ENCODE measurements at places on chromosomes 1 and 21. TPM values are rescaled to one million over a fixed set of nuclear protein-coding genes. Genes with fewer than 3 reads are reported as not detected.

Gene MAP1LC3C
- not detected for total RNA-seq

Gene NKAIN1
- 0.51 TPM for total RNA-seq

Gene ANKRD65
- total RNA-seq, result 33.7 TPM

- DNase-seq, result no peak
These were observed 7.2 kb downstream of the CBR1 start for GRCh38 chr21:36076878-36077655.

Gene RIPPLY3
- total RNA-seq, result 2.0 TPM

DNA sequence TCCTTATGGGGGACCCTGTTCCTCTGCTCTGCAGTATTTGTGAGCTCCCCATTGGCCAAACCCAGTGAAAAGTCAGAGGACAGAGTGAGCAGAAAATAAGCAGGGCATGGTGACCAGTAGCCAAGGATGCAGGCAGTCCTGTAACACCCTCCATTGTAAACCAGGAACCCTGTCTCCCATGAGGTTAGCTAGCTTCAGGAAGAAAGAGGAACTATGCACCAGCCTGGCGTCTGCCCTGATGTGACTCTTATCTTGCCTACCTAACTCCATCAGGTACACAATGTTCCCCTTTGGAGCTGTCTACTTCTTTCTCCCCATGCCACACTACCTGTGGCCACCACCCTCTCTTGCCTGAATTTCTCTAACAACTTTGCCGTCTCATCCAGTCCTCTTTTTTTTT, 119.2 kb downstream of the LRIG2 start:
- DNase-seq, result no peak

DNA sequence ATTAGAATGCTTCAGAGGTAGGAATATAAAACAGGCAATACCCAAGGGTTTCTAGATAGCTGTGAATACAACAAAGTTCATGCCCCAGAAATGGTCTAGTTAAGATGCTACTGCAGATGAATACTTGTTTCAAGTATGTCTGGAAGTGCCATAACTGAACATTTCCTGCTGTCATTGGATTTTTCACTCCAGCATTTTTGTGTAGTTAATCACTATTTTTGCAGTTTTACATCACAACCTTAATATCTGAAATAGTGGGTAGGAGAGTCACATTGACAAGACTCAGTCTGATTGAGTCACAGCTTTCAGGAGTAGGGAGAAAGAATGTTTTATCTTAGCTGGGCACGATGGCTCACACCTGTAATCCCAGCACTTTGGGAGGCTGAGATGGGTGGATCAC, 126.4 kb upstream of the C1orf21 start:
- no peak for DNase-seq

DNA sequence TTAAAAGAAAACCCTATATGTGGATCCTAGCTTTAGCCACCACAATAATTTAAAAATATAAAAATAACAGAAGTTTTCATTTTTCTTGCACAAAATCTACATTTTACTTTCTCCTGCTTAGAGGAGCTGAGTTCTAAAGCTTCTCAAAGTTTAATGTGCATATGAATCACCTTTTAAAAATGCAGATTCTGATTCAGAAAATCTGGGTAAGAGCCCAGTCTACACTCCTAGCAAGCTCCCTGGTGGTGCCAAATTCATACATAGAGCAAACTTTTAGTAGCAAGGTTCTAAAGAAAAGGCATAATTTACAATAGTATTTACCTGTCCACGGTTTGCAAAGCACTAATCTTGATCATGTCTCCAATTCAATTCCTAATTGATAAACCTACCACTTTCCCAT, 19.3 kb downstream of the RSBN1 start:
- no peak for DNase-seq

Gene CHAF1B
- 4.9 TPM for total RNA-seq

Gene ATP1A2
- 14.8 TPM for total RNA-seq

DNA sequence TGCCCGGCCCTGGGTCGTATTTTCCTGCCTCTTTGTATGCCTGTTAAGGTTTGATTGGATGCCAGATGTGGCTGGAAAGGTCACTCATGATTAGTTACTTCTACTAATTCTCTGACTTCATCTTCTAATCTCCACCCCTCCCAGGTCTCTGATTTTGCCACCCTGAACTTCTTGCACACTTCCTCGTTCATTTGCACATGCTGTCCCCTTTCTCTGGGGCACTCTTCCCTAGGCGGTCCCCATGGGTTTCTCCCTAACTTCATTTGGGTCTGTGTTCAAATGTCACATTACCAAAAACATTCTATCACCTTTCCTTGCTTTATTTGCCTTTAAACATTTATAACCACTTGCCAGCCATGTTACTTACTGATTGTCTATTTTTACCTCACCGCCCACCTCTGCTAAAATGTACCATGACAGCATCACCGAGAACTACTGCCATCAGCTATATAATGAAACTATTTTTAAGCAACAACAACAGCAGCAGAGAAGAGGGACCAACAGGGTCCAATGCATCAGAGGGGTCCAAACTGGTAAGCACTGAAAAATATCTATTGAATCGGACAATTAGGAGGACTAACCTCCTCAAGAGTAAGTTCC, 45.8 kb upstream of the FMOD start:
- DNase-seq, result no peak

DNA sequence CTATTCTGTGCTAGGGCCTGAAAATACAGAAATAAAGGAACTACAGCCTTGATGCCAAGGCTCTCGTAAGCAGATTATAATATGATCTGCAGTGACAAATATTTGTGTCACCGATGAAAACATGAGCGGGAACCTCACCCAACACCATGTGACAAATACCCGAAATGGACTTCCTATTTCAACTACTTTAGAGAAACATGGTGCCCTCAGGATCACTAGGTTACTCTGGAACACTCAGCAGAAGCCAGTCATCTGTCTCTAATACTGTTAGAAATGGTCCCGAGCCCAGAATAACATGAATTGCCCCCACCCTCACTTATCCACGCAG, 463 bp upstream of the VAMP3 start:
- no peak for DNase-seq

DNA sequence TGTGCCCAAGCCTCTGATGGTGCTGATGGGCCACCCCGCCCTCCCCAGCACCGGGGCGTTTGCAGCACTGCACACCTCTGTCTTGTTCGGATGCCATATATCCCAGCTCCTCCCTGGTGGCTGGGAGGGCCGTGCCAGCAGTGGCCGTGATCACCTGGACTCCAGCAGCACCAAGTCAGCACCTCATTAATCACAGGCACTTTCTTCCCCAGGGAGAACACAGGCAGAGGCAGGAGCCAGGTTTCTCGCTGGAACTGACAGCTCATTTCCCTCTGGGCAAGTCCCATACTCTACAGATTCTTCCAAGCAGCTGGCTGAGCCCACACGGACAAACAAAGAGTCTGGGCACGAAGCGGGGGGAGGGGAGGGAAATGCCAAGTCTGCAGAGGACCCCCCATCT, 141.7 kb upstream of the EDN2 start:
- peak; percentile 20 for DNase-seq

DNA sequence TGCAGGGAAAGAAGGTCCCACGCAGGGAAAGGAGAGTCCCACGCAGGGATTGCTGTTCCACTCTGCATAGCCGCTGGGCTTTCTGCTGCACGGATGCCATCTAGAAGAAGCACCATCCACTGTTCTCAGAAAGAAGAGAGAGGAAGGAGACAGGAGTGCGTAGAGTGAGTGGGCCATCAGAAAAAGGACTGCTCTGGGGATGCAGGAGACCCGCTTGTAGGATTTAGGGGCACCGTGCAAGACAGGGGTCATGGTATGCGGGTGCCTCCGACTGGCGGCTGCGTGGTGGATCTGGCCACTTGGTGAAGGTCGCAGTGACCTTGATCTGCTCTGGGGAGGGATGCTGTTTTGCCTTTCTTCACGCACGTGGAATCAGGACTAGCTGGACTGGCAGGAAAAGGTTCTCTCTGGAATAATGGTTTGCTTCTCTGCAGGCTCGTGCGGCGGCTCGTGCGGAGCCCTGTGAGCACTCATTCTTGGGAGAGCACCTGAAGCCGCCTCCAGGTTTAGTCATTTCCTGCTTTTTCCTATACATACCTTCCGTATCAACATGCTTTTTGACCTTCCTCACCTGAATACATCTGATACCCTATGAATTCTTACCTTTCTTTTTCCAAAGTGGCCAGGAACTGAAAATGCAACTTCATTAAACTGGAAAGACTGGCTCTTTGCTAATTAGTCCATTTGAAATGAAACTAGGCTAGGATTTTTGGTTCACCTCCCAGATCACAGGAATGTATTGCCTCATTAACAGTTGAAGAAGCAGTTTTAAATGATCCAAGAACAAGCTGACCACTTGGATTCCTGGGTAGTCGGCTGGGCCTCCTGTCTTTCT, 181.6 kb downstream of the KIF26B start:
- no peak for DNase-seq

- no peak for DNase-seq
These were observed 24.2 kb downstream of the PLEKHA6 start for GRCh38 chr1:204335533-204335932.

DNA sequence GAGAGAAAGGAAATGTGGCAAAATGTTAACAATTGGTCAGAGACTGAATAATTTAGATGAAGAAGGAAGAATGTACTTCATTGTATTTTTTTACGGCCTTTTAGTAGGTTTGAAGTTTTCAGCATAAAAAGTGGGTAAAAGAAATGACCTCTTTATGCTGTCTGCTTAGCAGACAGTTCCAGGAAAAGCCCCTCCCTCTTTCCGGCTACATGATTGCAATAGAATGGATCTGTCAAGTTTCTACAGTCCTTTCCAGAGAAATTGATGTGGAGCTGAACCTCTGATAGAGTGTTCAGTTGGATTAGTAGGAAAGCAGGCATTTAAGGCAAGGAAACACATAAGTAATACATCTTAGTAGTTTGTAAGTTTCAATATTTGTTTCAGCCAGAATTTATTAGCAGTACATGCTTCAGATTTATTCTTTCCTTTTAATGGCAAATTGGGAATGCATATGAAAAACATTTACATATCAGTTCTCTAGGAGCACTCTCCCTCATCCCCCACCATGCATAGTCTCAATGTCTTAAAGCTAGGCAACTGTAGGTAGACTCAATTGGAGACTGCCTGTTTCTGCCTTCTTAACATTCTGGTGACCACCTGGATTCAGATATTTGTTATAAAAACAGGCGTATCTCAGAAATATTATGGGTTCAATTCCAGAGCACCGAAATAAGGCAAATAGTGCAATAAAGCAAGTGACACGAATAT, 36.4 kb downstream of the HS2ST1 start:
- no peak for DNase-seq

DNA sequence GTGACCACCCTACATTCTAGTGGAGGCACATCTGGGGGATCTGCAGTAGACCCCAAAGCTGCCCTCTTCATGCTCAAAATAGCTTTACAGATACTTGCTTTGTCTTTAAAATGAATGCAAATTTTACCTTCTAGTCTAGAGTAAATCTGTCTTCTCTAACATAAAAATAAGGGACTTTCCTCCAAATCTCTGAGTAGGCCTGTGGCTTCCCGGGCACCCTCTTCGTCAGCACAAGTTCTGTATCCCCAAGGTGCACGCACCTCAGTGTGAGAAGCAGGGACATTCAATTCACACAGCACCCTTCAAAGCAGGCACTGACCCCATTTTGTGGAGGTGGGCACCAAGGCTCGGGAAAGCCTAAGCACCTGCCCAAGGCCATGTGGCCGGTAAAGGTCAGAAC, 19.0 kb downstream of the MEF2D start:
- DNase-seq, result no peak

DNA sequence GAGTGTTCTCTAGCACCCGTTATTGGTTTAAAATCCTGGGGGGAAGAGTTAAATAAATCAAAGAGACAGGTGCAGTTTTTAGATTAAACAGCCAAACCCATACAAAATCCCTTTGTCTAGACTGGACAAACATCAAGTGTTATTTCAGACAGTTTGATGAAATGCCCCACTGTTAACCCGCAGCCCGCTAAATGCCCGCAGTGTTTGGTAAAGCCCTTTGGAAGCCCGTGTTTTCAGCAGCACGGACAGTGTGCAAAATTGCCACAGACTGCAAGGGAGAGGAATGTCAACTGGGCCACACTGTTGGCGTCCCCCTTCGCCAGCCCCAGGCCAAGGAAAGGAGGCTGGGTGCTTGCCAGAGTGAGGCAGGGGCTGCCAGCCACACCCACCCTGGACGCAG, 26.6 kb downstream of the AJAP1 start:
- DNase-seq, result no peak

All from prostate gland (tissue), 2 donors.